Suprapubic skin (tissue), 4 donors: ENCODE measurements at places on chromosomes 3 and 15.

DNA sequence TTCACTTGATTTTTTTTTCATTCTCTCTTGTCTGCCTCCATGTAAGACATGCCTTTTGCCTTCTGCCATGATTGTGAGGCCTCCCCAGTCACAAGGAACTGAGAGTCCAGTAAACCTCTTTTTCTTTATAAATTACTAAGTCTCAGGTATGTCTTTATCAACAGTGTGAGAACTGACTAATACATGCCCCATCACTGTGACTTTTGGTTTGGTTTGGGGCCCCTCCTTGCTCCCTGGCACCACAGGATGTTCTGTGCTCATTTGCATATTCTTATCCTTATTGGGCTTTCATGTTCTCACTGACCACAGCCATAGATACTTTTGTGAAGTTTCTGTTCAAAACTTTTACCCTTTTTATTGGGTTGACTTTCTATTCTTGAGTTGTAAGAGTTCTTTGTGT lies 3.8 kb upstream of the PRR20G start:
- no peak for DNase-seq

- DNase-seq = no peak
Measured at GRCh38 chr3:132241776-132242514, 75.3 kb upstream of the ACP3 start.

DNA sequence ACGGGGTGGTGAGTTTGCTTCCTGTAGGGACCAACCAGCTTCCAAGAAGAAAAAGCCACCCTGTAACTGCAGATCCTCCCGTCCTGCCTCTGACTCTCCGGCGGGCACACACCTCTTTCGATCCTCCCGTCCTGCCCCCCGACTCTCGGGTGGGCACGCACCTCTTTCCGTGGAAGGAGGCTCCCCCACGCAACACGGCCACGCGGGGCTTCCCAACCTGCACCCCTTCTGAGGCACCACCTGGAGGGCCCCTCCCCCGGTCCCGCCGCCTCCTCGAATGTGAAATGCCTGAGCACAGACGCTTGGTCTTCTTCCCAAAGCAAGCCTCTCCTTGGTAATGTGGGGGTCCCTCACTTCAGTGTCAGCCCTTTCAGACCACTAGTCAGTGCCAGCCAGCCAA lies 7.3 kb downstream of the ADAMTS17 start:
- DNase-seq = no peak

DNA sequence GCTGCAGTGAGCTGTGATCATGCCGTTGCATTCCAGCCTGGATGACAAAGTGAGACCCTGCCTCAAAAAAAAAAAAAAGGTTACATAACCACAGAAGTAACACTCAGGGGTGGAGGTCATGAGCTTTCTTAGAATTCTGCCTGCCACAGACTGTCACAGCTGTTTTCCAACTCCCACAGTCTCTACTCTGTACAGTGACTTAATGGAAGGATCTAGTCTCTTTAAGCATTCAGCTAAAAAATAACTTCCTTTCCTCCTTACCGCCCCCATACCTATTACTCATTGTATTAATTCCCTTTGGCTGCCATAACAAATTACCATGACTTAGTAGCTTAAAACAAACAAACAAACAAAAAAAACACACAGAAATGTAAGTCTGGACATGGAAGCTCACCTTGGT lies 99.6 kb upstream of the UBE2E1 start:
- DNase-seq = no peak

DNA sequence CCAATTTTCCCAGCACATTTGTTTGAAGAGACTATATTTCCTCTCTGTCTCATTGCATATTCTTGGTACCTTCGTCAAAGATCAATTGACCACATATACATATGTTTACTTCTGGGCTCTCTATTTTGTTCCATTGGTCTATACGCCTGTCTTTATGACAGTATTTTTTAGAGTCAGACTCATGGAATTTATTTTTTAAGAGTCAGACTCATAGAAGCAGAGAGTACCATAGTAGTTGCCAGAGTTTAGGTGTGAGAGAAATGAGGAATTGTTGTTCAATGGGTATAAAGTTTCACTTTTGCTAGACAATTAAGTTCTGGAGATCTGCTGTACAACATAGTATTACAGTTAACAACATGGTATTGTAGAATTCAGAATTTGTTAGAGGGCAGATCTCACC lies 27.1 kb downstream of the PLA2G4F start:
- no peak for DNase-seq

GRCh38 chr3:64410226-64410625 lies 185.0 kb upstream of the PRICKLE2 start:
- no peak for DNase-seq

DNA sequence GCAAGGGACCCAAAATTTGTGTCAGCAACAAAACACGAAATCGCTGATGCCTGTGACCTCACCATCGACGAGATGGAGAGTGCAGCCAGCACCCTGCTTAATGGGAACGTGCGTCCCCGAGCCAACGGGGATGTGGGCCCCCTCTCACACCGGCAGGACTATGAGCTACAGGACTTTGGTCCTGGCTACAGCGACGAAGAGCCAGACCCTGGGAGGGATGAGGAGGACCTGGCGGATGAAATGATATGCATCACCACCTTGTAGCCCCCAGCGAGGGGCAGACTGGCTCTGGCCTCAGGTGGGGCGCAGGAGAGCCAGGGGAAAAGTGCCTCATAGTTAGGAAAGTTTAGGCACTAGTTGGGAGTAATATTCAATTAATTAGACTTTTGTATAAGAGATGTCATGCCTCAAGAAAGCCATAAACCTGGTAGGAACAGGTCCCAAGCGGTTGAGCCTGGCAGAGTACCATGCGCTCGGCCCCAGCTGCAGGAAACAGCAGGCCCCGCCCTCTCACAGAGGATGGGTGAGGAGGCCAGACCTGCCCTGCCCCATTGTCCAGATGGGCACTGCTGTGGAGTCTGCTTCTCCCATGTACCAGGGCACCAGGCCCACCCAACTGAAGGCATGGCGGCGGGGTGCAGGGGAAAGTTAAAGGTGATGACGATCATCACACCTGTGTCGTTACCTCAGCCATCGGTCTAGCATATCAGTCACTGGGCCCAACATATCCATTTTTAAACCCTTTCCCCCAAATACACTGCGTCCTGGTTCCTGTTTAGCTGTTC lies 34.9 kb downstream of the CHDH start:
- no peak for DNase-seq

GRCh38 chr15:75659928-75660645 lies 12.4 kb downstream of the SNX33 start:
- peak; percentile 67 for DNase-seq

GRCh38 chr3:126136428-126137220 lies 43.8 kb downstream of the ALDH1L1 start:
- peak; percentile 67 for DNase-seq

DNA sequence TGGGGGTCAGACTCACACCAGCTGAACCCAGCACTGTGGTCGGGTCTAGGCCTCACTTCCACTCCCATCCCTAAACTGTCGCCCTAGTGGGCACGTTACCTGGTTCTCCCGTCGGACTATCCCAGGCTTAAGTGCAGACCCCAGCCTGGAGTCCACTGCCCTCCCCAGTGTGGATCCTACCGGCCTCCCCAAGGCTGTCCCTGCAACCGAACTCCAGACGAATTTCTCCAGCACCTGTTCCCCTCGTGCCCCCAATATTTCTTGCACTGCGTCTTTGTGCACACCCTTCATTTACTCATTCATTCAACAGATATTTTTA lies 26.5 kb downstream of the SLC41A3 start:
- no peak for DNase-seq

GRCh38 chr3:23217872-23218554 lies 14.9 kb downstream of the UBE2E2 start:
- DNase-seq = no peak

- DNase-seq = no peak
Measured at GRCh38 chr3:46280105-46280797, 38.0 kb downstream of the CCR3 start.

DNA sequence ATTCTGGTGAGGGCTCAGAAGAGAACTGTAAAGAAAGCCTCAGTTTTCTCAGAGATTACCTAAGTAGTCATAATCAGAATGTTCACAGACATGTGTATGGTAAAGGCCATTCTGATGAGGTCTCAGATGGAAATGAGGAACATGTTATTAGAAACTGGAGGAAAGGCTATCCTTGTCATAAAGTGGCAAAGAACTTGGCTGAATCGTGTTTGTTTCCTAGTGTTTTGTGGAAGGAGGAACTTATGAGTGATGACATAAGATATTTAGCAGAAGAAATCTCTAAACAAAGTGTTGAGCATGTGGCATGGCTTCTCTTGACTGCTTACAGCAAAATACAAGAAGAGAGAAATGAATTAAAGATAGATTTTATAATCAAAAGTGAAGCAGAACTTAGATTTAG lies 12.8 kb upstream of the KLHL40 start:
- no peak for DNase-seq

GRCh38 chr15:90075420-90076289 lies 26.6 kb downstream of the IDH2 start:
- no peak for DNase-seq

- DNase-seq = no peak
Measured at GRCh38 chr3:73621388-73621787, 3.4 kb downstream of the PDZRN3 start.

- no peak for DNase-seq
Measured at GRCh38 chr15:78680431-78681075, 39.5 kb upstream of the CHRNB4 start.

DNA sequence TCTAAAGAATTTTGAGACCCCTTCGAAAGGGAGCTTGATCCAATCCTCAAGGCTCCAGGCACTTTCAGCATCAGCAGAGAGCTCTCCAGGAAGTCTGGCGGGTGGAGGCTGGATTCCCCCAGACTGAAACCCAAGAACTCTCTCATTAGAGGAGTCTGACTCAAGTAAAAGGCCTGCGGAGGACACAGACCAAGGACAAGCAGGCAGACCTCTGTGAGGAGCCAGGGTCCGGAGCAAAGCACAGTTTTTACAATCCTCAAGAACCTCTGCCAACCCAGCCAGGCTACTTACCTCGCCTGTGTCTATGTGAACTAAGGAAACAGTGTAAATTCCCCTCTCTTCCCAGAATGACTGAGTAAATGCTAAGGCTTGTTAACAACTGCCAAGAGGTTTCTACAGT lies 86.2 kb downstream of the FBN1 start:
- no peak for DNase-seq

DNA sequence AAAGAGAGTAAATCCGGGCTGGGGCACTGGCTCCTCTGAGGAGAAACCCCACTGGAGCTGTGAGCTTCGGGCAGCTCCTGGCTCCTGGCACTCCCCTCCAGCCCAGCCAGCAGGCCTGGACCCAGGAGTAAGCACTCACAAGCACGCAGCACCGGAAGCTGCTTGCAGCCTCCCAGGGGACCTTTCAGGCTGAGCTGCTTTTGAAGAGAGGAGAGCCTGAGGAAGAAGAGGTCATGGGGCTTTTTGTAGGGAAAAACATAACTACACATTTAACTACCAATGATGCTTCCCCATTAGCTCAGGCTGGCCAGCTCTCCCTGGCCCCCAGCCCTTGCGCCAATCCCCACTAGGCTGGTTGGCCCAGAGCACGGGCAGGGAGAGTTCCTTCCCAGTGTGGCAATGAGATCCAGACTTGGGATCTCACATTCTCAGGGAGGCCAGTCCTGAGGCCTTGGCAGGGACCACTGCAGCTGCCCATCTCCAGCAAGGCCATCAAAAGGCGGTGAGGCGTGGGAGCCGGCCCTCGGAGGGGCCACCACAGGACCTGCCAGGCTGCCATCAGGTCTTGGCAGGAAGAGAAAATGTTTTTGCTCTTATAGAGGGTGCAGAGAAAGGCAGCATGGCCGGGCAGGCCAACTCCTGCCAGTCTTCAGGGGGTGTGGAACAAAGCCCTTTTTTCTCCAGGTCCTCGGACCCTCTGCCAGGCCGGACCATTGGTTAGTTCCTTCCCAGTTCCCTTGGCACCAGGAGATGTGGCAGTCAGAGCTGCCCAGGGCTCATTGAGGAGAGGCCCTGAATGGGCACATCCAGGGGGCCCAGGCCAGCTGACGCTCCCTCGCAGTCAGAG lies 41.5 kb upstream of the MFGE8 start:
- DNase-seq = no peak

- no peak for DNase-seq
Measured at GRCh38 chr15:96837241-96837970, 506.9 kb downstream of the NR2F2 start.

DNA sequence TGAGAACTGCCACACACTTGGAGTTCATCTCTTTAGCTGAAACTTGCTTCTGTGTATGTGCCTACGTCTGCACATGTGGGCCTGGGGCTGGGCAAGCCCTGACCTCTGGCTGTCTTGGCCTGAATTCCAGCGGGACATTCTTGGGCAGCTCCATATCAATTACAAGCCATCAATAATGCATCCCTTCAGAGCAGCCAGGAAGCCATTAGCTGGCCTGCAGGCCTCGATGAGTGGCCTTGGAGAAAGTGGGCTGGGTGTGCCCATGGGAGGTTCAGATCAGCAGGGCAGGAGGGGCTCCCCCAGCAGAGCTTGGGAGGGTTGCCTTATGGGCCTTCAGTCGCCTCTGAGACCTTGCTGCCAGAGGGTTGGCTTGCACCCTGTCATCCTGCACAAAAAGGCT lies 124.1 kb downstream of the ETFA start:
- DNase-seq = no peak

DNA sequence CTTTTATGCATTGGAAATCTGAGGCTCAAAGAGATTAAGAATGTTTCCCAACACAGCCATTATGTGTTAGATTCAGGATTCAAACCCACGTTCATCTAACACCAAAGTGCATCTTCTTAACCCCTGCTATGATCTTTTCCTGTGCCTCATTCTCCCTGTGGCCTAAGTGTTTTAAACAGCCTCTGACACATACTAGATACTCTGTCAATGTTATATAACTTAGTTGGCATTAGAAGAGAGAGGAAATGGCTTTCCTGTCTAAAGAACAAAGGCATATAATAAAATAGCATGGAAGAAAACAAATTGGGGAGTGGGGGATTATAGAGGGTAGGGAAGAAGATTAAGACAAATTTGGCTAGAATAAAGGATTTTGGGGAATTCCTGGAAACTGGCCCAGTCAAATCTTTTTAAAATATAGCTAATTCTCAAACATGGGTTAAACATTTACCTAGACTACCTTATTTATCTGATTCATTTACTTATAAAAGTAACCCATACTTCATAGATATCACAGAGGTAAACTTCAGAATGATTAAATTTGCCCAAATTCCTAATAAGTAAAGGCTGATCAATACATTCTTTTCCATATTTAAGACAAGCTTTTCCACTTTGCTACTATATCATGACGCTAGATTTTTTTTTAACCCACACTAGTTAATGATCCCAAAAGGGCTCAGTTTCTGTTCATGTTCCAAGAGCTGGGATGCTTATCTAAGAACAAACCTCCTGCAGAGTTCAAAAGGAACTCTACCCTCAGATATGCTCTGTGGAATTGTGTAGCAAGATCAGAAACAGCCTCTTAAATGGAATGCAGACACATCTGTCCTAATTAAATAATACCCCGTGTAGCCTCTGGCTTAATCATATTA lies 122.9 kb upstream of the PTPRG start:
- DNase-seq = no peak
